Fibroblast of skin of right biceps (primary cell): ENCODE measurements at places on chromosomes 3 and 15.

- DNase-seq, result peak; percentile 83
These were observed 259.1 kb upstream of the TPM1 start for GRCh38 chr15:62783303-62783957.

DNA sequence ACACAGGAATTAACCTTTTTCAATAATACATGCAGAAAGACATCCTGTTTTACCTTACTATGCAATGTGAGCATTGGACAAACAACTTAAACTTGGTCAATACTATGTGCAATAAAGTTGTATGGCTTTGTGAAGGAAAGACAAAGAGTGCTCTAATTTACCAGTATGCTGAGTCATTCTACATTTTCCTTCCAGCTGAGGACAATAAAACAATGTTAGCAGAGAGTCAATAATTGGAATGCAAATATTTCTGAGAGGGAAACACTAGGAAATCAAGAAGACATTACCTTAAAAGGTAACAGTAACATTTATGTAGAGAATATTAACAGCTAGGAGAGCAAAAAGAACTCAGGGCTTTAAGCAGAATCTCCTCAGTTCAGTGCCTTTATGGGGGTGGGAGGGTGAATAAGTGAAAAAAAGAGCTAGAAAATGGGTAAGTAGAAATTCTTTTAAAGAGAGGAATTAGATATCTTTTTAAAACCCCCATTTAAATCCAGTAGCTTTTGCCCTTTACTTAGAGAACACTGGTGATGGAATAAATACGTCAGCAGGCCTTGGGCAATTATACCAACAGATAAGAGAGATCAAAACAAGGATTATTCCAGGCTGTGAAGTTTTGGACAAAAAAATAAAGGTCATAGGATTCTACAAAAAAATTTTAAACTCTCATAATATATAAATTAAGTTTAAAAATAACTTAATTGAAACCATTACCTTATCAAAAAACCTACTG lies 11.6 kb upstream of the HGD start:
- peak; percentile 72 for DNase-seq

DNA sequence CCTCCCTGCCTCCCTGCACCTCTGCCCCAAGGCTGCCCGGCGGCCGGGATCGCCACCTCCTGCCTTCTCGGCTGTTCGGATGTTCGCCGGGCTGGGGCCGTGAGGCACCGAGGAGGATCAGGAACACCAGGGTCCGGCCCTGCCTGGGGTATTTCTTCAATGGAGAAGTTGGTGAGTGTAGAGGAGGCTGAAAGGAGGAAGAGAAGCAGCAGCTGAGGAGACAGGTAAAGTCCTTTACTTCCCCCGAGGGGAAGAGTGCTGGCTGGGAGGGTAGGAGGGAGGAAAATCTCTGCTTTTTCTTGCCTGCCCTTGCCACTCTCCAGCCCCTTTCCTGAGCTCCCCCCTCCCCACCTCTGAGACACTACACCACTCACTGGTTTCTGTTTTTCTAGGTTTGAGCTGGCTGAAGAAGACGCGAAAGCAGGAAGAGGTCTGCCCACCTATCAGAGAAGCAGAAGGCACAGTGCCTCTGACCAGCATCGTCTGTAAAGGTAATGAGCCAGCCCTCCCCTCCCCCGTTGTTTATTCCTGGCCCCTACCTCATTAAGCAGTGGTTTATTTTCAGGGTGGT lies 519 bp downstream of the ASB7 start:
- DNase-seq, result no peak

- peak; percentile 93 for DNase-seq
These were observed 184.4 kb downstream of the VGLL4 start for GRCh38 chr3:11459186-11459824.

DNA sequence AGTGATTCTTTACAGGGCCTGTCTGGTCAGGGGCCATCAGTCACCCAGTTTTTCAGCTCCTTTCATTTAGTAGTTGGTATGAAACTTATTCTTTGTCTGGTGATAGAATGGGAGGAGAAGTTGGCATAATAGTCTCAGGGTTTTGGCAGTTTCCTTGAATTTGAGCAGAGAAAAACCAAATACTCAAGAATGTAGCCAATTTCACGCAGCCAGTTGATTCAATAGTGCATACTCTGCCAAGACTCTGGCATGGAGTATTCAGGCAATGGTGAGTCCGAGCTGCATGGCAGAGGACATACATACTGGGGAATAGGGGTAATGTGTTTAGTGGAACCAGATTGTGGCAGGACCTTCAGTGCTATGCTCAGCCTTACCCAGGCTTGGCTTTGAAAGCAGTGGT lies 118.3 kb downstream of the GALK2 start:
- no peak for DNase-seq

- no peak for DNase-seq
These were observed 45.5 kb downstream of the PCSK6 start for GRCh38 chr15:101444015-101444414.

DNA sequence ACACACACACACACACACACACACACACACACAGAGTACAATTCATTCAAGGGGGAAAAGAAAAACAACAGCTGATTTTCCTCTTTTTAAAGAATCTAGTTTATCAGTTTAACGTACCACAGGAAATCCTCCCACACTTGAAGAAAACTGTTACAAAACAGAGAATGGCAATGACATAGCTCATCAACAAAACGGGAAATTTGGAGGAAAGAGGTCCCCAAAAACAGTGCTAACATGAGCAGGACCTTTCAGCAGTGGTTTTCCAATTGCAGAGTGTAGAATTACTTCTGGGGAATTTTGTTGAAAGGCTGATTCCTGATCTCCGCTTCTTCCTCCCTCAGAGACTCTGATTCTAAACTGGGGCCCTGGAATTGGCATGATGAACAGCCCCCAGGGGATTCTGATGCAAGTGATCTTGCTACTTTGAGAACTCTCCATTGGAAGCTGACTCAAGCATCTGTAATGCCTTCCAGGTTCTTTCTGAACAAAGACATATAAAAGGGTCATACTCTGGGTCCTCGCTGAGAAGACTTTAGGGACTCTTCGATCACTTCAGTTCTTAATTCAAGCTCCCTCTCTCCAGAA lies 442.6 kb upstream of the PROK2 start:
- peak; percentile 64 for DNase-seq

GRCh38 chr15:93451265-93451664 lies 362.3 kb upstream of the RGMA start:
- no peak for DNase-seq

DNA sequence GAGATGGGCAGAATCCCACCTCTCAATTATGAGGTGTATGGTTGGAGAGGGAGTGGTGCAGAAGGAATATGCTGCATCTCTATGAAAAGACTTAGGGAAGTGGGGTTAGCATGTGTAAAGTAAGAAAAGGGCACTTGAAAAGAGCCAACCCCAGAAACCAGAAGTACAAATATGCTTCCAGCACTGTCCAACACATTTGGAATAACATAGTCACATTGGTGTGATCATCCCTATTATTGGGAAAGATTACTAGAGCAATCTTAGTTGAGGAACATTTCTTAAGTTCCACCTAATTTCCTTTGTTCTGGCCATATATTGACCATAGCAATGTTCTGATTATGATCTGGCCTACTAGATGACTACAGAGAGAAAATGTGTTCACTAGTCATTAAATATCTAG lies 34.3 kb downstream of the HMG20A start:
- DNase-seq, result no peak

DNA sequence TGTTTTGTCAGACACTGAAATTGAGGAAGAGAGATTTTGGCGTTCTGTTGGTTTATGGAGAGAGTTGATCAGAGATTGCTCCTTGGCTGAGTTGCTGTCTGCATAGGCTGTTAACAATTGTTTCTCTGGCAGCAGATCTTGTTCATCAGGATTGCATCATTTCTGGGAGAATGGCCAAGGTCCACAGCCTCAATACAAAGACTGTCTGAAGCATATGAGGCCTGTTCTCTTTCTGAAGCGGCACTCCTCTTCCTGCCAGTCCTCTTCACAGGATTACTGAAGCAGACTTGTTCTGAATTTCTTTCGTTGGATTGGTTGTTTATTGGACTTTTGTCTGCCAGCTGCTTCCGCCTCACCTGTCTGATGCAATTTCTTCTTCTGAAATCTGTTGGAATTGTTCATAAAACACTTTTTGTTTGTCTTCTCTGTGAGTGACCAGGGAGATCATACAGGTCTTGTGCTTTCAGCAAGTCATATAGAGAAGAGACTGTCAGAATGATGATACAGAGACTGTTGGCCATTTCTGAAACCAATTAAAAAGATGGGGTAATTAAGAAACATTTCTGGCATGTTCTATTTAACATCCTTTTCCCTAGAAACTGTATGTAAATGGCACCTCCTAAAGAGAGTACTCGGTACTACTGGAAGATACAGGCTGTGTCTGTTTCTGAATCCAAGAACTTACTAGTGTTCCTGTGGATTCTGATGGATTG lies 25.5 kb downstream of the SETD5 start:
- peak; percentile 98 for DNase-seq

DNA sequence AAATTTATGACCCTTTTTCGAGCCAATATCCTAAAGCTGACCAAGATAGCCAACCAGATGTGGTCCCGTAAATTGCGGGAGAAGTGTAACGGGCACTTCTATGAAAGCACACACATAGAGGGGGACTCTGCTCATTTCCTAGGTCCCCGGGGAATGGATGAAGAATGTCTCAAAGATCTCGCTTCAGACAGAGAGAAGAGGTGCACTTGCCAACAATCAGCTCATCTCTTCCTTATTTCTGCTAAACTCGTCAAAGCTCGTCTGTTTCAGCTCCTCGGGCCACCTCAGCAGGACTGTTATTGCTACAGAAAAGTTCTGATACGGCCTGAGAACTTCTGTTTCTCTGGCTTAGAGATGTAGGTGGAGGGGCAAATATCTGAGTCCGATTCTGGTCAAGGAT lies 71.8 kb downstream of the TM2D3 start:
- no peak for DNase-seq
